Suprapubic skin (tissue), 4 donors: ENCODE measurements at places on chromosomes 1 and 21. TPM values are rescaled to one million over a fixed set of nuclear protein-coding genes. Genes with fewer than 3 reads are reported as not detected.

DNA sequence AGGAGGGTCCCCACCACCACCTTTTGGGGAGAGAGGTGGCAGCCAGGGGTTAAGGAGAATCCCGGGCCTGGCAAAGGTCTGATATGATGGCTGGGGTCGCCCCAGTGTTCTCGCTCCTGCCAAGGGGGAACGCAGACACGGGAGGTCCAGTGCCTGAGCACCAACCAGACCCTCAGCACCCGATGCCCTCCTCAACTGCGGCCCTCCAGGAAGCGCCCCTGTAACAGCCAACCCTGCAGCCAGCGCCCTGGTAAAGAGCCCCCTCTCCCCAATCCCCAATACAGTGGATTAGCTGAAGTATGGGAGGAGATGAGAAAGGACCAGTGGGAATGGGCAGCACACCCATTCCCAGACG is 10.4 kb downstream of the ADAMTSL4 start:
- no peaks in the 10 kb centered on the region for H3K27me3 ChIP-seq
- peak overlapping the region; percentile 100 for H3K27ac ChIP-seq
- peaks cover 59% of the 10 kb centered on the region for H3K4me1 ChIP-seq
- H3K4me3 ChIP-seq = peak overlapping the region; percentile 21

- H3K4me3 ChIP-seq = no peak overlapping the region
- peaks cover 5% of the 10 kb centered on the region for H3K4me1 ChIP-seq
- H3K36me3 ChIP-seq = no peaks in the 10 kb centered on the region
- H3K27me3 ChIP-seq = no peaks in the 10 kb centered on the region
Measured at GRCh38 chr21:28771790-28772501, 220.7 kb downstream of the LTN1 start.

The AIM2 gene
- total RNA-seq = not detected

DNA sequence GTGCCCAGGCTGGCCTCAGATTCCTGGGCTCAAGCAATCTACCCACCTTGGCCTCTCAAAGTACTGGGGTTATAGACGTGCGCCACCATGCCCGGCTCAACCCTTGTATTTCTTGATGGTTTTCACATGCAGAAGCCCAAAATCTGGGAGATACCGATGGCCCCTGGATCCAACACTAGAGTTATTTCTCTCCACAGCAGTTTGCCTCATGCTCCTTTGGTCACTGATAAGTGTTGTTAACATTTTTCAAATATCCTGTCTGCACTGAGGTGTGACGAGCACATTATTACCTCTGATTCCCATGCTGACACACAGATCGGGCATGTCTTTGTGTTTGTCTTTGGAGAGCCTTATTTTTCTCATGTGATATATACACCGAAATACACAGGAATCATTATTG is 107.0 kb downstream of the KIF26B start:
- no peak for DNase-seq
- no peak overlapping the region for H3K4me3 ChIP-seq
- H3K27ac ChIP-seq = no peak overlapping the region

DNA sequence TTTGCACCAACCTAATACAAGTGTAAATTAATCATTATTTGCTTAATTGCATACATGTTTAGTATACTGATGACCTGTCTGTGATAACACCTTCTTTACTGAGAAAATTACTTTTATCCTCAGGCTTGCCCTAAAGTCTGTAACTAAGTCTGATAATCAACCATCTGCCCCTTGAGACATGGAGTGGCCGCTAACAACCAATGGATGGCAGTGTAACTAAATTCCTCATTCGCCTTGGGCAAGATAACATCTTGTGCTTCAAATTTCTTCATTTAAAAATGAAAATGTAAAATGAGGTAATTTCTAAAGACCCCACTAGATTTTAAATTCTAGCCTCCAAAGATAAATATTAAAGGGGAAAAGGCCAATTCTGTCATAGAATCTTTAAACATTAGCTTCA is 85.1 kb downstream of the ENAH start:
- H3K4me1 ChIP-seq = no peaks in the 10 kb centered on the region
- H3K4me3 ChIP-seq = no peak overlapping the region
- no peaks in the 10 kb centered on the region for H3K27me3 ChIP-seq
- H3K27ac ChIP-seq = no peak overlapping the region

The SUMO3 gene
- 30.5 TPM for total RNA-seq

DNA sequence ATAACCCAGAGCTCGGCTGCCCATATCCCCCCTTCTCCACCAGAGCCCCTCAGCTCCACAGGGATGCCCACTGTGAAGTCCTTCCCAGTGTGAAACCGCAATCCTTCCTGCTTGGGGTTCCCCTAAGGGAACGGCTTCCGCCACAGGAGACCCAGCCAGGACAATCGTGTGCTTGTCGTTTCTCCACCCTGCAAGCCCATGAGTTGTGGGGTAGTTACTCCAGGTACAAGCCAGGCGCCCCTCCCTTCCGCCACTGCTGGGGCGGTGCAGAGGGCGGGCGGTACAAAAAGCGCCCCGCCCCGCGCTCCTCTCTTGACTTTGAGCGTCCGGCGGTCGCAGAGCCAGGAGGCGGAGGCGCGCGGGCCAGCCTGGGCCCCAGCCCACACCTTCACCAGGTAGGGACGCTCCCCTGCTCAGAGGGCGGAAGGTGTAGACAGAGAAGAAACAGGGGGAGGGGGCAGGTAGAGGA is at the start of gene TINAGL1:
TINAGL1 (plus strand) TSS at position 315 of the 469 bp plus-strand sequence. CDS start 634 bp downstream, outside the sequence.
- peak within 1 kb of the TSS; percentile 77 for H3K27ac ChIP-seq
- no peak for DNase-seq
- peaks cover 51% of the 10 kb centered on the region for H3K4me1 ChIP-seq

DNA sequence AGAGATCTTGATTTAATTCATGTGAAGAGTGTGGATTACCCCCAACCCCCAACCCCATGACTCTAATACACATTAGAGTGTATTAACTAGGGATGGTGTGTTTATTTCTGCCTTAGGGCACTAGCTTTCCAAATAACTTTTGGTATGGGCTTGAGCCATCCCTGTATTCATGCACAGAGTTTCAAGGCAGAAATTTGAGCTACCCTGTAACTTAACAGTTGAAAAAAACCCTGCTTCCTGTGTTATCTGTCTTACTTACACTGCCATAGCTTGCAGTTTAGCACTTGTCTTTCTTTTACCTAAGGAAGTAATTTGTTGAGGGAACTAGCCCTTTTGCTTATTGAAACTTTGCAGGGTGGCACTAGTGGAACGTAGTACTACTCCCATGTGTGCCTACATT is 6.3 kb downstream of the SRSF11 start:
- H3K27me3 ChIP-seq = no peaks in the 10 kb centered on the region
- peaks cover 48% of the 10 kb centered on the region for H3K36me3 ChIP-seq
- H3K4me1 ChIP-seq = peaks cover 50% of the 10 kb centered on the region
- no peak for DNase-seq

- no peaks in the 10 kb centered on the region for H3K27me3 ChIP-seq
- no peak for DNase-seq
- no peak overlapping the region for H3K27ac ChIP-seq
- H3K4me1 ChIP-seq = peaks cover 32% of the 10 kb centered on the region
- H3K4me3 ChIP-seq = no peak overlapping the region
- no peaks in the 10 kb centered on the region for H3K36me3 ChIP-seq
Measured at GRCh38 chr1:151443846-151444782, 15.2 kb downstream of the POGZ start.

DNA sequence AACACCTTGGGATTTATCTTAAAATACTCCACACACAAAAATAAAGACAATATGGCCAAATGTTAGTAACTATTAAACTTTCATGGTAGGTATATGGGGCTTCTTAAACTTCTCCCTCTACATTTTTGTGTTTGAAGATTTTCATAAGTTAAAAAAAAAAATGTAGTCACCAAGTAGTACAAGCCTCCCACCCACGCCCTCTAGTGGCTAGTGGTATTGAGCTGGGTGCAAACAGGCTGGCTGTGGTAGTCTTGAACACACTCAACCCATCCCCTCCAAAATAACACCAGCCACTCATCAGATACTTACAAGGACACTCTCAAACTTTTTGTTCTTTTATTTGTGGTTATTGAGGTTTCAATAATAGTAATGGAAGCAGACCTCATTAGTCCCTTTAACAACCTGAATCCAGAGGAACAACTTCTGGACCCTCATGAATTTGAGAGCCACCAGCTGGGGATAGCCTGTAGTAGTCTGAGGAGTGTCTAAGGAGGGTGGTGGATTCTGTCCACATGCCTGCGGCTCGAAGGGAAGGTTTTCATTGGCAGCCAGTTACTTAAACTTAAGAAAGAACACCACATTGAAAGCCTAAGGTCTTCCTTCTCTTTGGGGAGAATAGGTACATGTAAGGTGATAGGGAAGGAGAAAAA is 15.6 kb downstream of the RD3 start:
- no peak overlapping the region for H3K4me3 ChIP-seq
- H3K36me3 ChIP-seq = no peaks in the 10 kb centered on the region
- H3K27me3 ChIP-seq = peaks cover 20% of the 10 kb centered on the region
- H3K4me1 ChIP-seq = peaks cover 8% of the 10 kb centered on the region

GRCh38 chr1:115426231-115426771 is 88.3 kb upstream of the NGF start:
- H3K4me3 ChIP-seq = no peak overlapping the region
- peaks cover 9% of the 10 kb centered on the region for H3K27me3 ChIP-seq
- H3K36me3 ChIP-seq = no peaks in the 10 kb centered on the region
- no peak for DNase-seq

GRCh38 chr1:75010547-75010946 is 123.6 kb upstream of the LHX8 start:
- no peaks in the 10 kb centered on the region for H3K4me1 ChIP-seq
- no peaks in the 10 kb centered on the region for H3K27me3 ChIP-seq
- H3K4me3 ChIP-seq = no peak overlapping the region

DNA sequence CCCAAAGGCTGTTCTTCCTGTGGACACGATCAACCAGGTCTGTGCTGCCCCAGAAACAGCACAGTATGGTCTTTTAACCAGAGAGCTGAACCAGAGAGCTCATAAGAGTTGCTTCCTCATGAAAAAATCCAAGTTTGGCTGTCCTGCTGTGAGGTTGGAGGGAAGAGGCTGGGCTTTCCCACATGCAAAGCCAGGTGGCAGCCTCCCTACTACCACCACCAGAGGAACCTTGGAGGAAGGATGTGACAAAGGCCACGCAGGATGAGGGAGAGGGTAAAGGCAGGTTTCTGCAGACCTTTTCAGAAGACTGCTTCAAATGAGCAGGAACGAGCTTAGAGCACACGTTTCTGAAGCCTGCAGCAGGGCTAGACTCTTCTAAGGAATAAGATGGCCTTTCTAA is 27.1 kb downstream of the FAM78B start:
- no peaks in the 10 kb centered on the region for H3K36me3 ChIP-seq
- H3K27me3 ChIP-seq = no peaks in the 10 kb centered on the region
- DNase-seq = no peak
- H3K27ac ChIP-seq = no peak overlapping the region
- H3K4me1 ChIP-seq = no peaks in the 10 kb centered on the region

- no peaks in the 10 kb centered on the region for H3K27me3 ChIP-seq
- peak; percentile 46 for DNase-seq
- peaks cover 85% of the 10 kb centered on the region for H3K36me3 ChIP-seq
Measured at GRCh38 chr1:33329600-33330305, 8.9 kb upstream of the A3GALT2 start.

DNA sequence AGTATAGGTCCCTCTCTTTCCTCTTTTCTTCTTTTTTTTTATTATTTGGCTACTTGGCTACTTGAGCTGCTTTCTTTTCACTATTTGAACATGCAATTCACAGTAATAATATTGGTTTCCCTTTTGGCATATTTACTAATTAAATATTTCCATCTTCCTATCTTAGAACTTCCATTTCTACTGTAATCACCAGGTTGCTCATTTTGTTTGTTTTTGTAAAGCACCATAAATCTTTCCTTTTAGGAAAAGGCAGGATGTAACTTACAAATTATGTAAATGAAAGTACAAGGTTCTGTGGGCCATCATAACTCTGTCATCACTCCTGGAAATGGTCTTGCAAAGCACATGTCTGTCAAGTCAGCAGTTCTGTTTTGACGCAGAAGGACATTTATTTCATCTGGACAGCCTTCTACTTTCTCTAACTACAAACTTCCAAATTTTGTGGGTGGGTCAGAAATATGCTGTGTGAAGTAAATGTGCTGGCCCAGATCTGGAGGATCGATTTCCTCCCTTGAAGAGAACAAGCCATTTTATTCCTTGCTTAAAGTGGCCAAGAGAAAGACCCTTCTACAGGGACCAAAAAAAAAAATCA is 71.7 kb upstream of the TNFSF18 start:
- H3K36me3 ChIP-seq = no peaks in the 10 kb centered on the region
- H3K27me3 ChIP-seq = no peaks in the 10 kb centered on the region
- H3K27ac ChIP-seq = peak overlapping the region; percentile 80
- DNase-seq = no peak

The ANGPTL3 gene
- not detected for total RNA-seq

The NECTIN4 gene
- total RNA-seq = 140 TPM

GRCh38 chr1:186943891-186944686 is 115.3 kb downstream of the PLA2G4A start:
- H3K4me1 ChIP-seq = no peaks in the 10 kb centered on the region
- no peak overlapping the region for H3K4me3 ChIP-seq
- no peak for DNase-seq
- H3K36me3 ChIP-seq = peaks cover 8% of the 10 kb centered on the region
- H3K27me3 ChIP-seq = no peaks in the 10 kb centered on the region
- no peak overlapping the region for H3K27ac ChIP-seq

DNA sequence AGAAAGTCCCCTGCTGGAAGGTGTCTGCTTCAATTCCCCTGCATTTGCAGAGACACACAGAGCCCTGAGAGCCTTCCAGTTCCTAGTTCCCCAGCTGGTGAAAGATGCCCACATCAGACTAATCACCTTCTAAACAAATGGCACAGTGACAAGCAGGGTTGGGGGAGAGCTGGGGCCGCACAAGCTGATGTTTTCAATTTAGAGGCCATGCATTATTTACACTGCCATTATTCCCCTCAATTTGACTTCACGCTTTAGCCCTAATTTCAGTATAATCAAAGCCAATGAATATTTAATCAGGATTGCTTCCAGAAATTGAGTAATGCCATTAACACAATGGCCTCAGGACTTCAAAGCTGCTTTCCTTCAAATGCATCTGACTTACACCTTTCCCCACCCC is 81.5 kb downstream of the BEND5 start:
- no peak overlapping the region for H3K4me3 ChIP-seq
- H3K36me3 ChIP-seq = no peaks in the 10 kb centered on the region
- peaks cover 2% of the 10 kb centered on the region for H3K27me3 ChIP-seq
- H3K27ac ChIP-seq = no peak overlapping the region
- peaks cover 12% of the 10 kb centered on the region for H3K4me1 ChIP-seq
- no peak for DNase-seq

DNA sequence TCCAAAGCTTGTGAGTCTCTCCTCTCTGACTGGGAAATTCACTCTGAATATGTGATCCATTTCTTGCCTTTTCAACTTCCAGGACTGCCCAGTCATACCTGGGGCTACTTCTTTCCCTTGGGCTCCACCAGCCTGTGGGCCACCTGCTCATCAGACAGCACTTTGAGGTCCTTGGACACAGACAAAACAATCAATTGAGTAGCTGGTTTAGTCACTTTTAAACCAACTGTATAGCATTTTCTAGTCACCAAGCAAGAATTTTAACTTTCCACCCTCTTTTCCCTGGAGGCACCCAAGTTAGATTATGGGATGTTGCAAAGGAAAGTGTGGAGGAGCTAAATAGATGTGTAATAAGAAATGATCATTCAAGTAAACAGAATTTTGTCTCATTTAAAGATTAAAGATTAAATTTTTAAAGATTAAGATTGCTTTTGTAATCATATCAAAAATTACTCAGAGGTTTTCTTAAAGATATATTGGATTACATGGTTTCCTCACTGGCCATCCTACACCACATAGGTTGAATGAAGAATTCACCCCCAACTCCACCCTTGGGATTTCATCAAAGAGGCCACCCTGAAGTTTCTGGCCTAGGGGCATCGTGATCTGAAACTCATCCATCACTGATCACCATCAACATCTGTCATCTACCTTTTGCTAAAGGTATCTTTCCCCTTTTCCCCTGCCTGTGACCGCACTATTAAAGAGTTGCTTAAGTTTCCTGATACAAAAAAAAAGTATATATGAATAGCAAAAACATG is 219.2 kb upstream of the NR5A2 start:
- no peaks in the 10 kb centered on the region for H3K4me1 ChIP-seq
- DNase-seq = no peak
- no peak overlapping the region for H3K4me3 ChIP-seq
- peaks cover 3% of the 10 kb centered on the region for H3K27me3 ChIP-seq

The KRTAP19-1 gene
- 6.8 TPM for total RNA-seq
